ENCODE measurements at places on chromosomes 5 and 9. TPM values are rescaled to one million over a fixed set of nuclear protein-coding genes. Genes with fewer than 3 reads are reported as not detected.

The FOXI1 gene
- under 0.01 TPM for total RNA-seq

The SAP30L gene
- 22.6 TPM for total RNA-seq

The KCNIP1 gene
- not detected for total RNA-seq

The CDC25C gene
- 1.1 TPM for total RNA-seq

The MYOT gene
- total RNA-seq = not detected

The KIF4B gene
- total RNA-seq = not detected

The RNF208 gene
- total RNA-seq = 0.28 TPM

The RHOBTB3 gene
- 284 TPM for total RNA-seq

The PCDHGB5 gene
- total RNA-seq = 21.4 TPM
